GM19239 (cell line): ENCODE measurements at places on chromosomes 5 and 9.

DNA sequence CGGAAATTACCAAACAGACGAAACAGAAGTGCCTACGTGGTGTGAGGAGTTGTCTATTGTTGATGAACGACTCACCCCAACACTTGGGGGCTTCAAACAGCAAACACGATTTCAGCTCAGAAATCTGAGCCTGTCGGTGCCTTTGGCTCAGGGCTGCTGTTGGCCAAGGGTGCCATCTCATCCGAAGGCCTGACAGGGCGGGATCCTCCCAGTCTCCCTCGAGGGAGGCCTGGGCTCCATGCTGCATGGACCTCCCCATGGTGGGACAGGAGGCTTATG lies 1.3 kb downstream of the LRRC14B start:
- no peak for DNase-seq

GRCh38 chr5:44919560-44919959 lies 110.8 kb downstream of the MRPS30 start:
- DNase-seq: no peak

DNA sequence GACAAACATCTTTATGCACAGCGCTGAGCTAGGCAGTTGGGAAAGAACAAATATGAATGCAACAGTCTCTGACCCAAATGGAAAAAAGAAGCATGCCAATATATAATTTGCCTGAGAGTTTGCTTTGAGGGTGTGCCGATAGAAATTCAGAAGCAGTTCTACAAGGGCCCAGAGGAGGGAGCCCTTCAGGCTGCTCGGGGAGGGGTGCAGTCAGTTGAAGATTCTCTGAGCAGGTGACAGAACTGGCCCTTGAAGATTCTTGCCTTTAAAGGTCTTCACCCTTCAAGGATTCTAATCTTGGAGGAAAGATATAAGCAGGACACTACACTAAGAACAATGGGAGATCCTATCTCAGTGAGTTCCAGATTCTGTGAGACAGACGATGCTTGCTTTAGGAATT lies 3.7 kb upstream of the PAPPA start:
- DNase-seq: no peak

DNA sequence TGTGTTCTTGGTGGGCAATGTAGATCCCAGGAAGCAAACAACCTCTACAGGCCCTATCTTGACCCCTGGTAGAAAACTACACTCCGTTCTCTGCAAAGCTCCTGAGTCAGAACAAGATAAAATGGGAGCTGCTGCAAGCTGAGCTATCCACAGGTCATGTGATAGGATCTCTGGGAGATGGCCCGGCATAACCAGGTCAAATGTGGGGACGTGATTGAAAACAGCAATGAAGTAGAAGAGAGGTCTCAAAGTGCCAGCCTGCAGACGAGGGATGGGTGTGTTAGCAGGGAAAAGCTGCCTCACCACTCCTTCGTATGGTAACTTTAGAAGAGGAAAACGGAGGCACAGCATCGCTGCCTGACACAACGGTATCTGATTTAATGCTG lies 25.0 kb downstream of the NRG2 start:
- DNase-seq: no peak

DNA sequence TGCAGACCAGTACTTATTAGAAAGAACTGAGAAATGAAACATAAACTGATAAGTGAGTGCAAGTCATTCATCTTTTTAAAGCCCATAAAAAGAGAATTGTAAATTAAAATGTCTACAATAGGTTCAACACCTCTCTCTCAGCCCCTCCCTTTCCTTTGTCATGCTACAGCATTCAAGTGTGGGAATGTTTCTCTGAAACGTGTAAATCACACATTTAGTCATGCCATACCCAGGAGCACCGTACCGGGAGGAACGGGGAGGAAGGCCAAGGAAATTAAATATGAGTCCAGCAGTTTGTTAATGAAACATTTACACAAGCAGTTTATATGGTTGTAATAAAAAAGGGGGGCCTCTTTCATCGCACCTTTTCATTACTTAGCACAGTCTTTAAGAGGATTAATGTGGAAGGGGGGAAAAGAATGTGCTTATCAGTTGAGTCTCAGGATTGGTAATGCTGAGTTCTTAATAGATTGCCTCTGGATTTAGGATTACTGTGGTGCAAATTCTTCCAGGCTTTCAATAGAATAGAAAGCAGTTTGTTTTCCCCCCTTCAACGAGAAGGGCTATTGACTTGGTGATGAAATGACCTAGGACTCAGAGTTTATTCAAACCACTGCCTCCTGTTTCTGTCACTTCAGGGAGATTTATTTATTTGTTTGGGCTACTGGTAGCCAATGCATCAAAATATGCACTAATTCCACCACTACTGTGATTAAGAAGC lies 176.0 kb upstream of the ZNF608 start:
- DNase-seq: no peak

DNA sequence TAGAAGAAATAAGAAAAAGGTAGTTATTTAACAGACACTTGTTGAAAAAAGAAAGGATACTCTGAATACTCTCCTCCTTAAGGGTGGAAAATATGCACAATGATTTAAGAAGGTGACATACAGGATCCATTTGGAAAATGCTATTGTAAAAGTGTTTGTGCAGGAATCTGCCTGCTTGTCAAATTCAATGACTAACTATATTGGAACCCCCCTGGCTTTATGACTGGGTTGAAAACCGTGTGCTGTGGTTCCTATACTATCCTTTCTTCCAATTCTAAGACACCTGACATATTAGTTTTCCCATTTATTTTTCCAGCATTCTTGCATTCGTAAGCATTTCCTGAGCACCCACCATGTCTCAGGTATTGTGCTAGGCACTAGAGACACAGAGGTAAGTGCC lies 220.0 kb downstream of the GLIS3 start:
- DNase-seq: no peak

GRCh38 chr9:136424750-136425362 lies 14.4 kb downstream of the PMPCA start:
- DNase-seq: no peak

DNA sequence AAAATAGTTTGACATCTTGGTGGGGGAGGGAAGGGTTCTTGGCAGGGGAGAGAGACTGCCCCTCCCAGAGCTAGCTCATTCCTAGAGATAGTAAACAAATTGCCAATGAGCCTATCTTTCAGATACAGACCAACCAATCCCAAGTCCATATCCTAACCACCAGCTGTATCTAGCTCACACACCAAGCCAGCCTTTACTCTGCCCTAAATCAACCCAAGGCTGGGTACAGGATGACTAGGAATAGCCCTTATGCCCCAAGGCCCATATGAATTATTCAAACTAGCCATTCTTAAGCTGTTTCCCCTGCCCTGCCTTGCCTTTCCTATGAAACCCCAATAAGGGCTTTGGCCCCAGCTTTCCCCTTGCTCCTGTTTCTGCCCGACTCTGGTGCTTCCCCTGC lies 281.3 kb upstream of the PANK3 start:
- no peak for DNase-seq

DNA sequence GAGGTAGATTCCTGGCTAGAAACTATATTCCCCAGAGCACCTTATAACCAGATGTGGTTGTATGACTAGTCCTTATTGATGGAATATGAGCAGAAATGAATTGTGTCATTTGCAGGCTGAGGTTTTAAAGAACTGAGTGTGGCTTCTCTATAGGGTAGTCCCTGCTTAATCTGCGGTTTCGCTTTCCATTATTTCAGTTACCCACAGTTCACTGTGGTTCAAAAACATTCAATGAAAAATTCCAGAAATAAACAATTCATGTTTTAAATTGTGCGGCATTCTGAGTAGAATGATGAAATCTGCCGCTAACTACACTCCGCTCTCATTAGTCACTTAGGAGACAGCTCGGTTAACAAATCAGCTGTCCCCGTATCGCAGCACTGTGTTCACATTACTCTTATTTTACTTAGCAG lies 65.1 kb downstream of the ANKRD55 start:
- no peak for DNase-seq

- DNase-seq: no peak
These were observed 904.7 kb downstream of the TLE1 start for GRCh38 chr9:80784647-80785046.

- no peak for DNase-seq
These were observed 13.3 kb upstream of the FEM1C start for GRCh38 chr5:115557667-115558387.

DNA sequence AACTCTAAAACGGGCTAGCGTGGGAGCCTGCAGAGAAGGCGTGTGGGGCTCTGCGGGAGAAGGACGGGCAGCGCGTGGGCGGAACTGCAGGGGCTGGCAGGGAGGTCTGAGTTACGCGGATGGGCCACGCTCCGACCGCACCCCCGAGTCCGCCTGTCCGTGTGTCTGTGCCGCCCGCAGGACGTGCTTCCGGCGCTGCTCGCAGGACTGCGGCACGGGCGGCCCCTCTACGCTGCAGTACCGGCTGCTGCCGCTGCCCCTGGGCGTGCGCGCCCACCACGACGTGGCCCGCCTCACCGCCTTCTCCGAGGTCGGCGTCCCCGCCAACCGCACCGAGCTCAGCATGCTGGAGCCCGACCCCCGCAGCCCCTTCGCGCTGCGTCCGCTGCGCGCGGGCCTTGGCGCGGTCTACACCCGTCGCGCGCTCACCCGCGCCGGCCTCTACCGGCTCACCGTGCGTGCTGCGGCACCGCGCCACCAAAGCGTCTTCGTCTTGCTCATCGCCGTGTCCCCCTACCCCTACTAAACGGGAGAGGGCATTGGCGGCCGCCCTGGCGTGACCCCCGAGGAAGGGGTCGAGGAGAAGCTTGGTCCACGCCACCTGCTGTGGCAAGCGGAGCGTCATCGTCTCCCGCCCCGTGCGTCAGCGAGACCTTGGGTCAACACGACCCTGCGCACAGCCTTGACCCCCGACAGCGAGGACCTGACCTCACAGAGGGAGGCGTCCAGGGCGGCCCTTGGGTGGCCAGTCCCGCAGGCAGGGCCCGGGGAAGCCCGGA lies 11.4 kb upstream of the ASS1 start:
- peak; percentile 54 for DNase-seq

- DNase-seq: no peak
These were observed 344.1 kb downstream of the NR2F1-AS1 start for GRCh38 chr5:93236807-93237421.

DNA sequence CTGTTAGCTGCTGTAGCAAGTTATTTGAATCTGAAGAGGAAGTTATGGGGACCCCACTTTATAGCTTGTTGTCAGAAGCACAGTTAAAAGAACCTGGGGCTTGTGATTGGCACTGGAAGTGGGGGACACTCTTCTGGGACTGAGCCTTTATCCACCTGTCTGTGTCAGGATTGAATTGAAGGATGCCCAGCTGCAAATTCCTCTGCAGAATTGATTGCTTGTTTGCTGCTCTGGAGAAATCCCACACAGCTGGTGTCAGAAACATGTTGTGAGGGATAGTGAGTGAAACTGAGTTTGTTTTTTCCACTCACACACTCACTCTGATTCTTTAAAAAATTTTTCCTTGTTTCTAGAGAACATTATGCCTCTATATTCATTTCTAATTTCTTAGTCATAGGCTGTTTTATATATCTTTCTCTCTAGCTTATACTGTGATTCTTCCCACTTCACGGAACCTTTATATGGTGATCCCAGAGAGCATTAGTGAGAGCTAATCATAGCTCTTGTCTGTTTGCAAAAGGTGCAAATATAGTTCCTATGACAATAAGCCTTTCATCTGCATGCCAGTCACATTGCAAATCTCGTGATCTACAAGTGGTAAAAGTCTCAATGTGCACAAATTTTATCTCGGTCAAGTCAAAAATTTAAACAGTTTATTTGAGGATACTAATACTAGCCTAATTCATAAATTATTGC lies 188.5 kb upstream of the EDIL3 start:
- DNase-seq: no peak

GRCh38 chr5:173302546-173303155 lies 25.6 kb downstream of the STC2 start:
- DNase-seq: no peak

DNA sequence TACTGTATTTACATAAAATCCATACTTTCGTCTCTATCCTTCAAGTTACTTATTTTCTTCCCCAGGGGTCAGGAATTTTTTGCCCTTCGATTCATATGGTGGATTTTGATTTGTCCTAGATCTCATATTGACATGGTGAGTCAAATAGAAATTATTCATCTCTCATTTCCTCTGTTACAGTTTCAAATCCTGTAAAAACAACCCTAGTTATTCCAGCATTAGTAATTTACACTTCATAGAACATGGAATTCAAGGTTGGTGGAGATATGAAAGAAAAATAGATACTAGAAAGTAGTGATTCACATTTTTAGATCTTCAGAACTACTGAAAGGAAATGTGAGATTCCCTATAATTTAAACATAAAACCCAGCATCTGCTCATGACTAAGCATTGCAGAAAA lies 1331.0 kb upstream of the CDH9 start:
- DNase-seq: no peak

GRCh38 chr5:28324174-28324573 lies 1285.8 kb upstream of the CDH9 start:
- no peak for DNase-seq

- no peak for DNase-seq
These were observed 11.7 kb upstream of the QRFP start for GRCh38 chr9:130908146-130908877.

DNA sequence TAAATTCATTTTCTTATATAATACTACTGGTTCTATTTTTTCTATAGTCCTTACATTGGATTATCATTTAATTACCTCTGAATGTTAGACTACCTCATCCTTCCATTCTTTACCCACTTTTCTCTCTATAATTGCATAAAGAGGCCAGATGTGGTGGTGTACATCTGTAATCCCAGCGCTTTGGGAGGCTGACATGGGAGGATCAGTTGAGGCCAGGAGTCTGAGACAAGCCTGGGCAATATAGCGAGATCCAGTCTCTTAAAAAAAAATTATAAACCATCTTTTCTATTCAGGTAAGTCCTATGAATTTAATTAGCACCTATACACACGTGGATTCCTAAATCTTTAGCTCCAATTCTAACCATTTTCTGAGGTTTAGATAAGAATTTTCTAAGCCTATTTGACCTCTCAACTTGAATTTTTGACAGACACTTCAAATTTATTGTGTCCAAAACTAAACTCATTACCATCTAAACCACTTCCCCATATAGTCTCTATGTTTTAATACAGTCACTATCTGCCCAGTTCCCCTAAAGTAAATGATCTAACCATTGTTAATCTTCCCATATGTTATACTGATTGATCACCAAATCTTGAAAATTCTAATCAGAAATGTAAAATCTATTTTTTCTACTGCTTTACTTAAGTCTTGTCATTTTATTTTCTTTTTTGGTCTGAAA lies 33.0 kb upstream of the CHD1 start:
- no peak for DNase-seq

DNA sequence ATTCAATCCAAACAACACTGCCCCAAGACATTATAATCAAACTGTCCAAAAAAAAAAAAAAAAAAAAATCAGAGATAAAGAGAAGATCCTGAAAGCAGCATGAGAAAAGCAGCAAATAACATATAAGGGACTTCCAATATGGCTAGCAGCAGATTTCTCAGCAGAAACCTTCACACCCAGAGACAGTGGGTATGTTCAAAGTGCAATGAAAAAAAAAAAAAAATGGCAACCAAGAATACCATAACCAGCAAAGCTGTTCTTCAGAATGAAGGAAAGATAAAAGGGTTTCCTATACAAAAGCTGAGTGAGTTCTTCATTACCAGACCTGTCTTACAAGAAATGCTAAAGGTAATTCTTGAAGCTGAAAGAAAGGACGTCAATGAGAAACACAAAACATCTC lies 32.1 kb downstream of the UBTD2 start:
- no peak for DNase-seq
